ENCODE measurements at places on chromosomes 12 and 14. TPM values are rescaled to one million over a fixed set of nuclear protein-coding genes. Genes with fewer than 3 reads are reported as not detected.

Gene CD9
- 1,081 TPM for polyA plus RNA-seq

Gene TMEM179
- not detected for polyA plus RNA-seq

Gene LRRC10
- polyA plus RNA-seq = not detected

Gene DNAJC22
- 2.4 TPM for polyA plus RNA-seq

Gene ESR2
- 0.02 TPM for polyA plus RNA-seq

Gene ACSS3
- 2.7 TPM for polyA plus RNA-seq

Gene SERPINA10
- polyA plus RNA-seq = not detected

Gene ZC2HC1C
- 0.88 TPM for polyA plus RNA-seq

Gene CCDC175
- polyA plus RNA-seq = not detected

Gene CNTN1
- polyA plus RNA-seq = 0.35 TPM

Gene DHRS2
- 0.08 TPM for polyA plus RNA-seq

Gene ZNF10
- 3.7 TPM for polyA plus RNA-seq

Gene IKBIP
- 58.5 TPM for polyA plus RNA-seq

Gene ZNF891
- polyA plus RNA-seq = 0.27 TPM

Gene POLR3B
- 13.6 TPM for polyA plus RNA-seq

Gene PRR4
- 1.7 TPM for polyA plus RNA-seq
